ENCODE measurements at places on chromosomes 1 and 21.

- no peak for DNase-seq
Measured at GRCh38 chr21:45304476-45304830, 16.8 kb upstream of the POFUT2 start.

- no peak for DNase-seq
Measured at GRCh38 chr1:246728311-246728710, 4.1 kb downstream of the SCCPDH start.

DNA sequence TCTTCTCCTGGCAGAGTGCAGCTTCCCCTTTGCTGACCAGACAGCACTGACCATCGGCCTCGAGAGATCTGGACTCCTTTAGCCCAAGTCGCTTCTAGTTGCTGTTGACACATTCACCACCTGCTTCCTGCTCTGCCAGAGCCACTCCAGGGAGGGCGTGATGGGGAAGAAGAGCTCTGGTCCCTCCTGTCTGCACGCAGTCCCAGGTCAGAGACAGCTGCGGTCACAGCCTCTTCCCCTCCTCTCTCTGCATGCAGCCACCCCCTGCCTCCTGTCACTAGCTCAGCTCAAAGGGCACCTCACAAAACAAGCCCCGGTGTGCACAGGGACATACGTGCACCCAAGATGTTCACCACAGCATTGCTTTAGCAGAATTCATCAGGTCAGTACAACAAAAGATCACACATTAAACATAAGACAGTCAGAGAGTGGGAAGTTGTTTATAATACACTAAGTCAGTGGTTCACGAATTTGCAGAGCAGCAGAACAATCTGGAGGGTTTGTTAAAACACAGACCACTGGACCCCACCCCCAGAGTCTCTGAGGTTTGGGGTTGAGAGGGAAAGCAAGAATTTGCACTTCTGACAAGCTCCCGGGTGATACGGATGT is 132.9 kb downstream of the SYF2 start:
- DNase-seq: no peak

GRCh38 chr1:228160201-228160761 is 5.3 kb upstream of the IBA57 start:
- DNase-seq: no peak

Data from mesendoderm (in vitro differentiated cells).